ENCODE measurements at places on chromosomes 4 and X. TPM values are rescaled to one million over a fixed set of nuclear protein-coding genes. Genes with fewer than 3 reads are reported as not detected.

DNA sequence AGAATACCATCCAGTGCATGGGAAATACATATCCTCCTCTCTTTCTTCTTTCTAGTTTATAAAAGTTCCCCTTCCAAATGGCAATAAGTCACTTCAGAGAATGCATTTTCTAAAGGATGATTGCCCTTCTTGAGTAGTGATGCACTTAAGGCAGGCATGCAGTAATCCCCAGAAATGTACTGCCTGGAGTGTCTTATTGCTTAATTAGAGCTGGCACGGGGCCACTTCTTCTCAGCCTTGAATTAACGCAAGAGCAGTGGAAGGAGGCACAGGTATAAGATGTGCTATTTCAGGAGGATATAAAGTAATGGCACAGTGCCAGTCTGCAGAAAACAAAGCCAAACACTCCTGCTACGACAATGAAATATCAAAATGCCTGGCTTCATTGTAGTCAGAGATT is 371.4 kb upstream of the FAM241A start:
- no peak for DNase-seq

DNA sequence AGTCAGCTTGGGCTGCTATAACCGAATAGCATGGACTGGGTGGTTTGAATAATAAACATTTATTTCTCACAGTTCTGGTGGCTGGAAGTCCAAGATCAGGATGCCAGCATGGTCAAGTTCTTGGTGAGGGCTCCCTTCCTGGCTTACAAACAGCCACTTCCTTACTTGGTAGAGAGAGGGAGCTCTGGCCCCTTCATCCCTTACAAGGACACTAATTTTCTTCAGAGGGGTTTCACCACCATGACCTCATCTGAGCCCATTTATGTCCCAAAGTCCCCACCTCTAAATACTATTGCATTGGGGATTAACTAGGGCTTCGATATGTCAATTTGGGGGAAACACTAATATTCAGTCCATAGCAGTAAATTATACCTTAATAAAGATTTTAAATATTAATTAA is 61.8 kb downstream of the CLNK start:
- DNase-seq, result no peak

UGT8 gene
- not detected for total RNA-seq

PCDH18 gene
- 69.3 TPM for total RNA-seq

GRCh38 chr4:152983221-152983620 is 47.1 kb downstream of the FHDC1 start:
- no peak for DNase-seq
